Hepatocyte (in vitro differentiated cells): ENCODE measurements at places on chromosomes 11 and 22. TPM values are rescaled to one million over a fixed set of nuclear protein-coding genes. Genes with fewer than 3 reads are reported as not detected.

C11orf16 gene
- 0.08 TPM in 1 of 2 replicates, not detected in the other for total RNA-seq

CBLIF gene
- 60.8 and 83.0 TPM in 2 replicates for total RNA-seq

OR51E2 gene
- total RNA-seq, result 0.28 and 0.30 TPM in 2 replicates

PHOX2A gene
- 0.48 TPM in 1 of 2 replicates, not detected in the other for total RNA-seq

KRTAP5-2 gene
- not detected in 2 replicates for total RNA-seq

TSPAN18 gene
- total RNA-seq, result 9.5 and 12.8 TPM in 2 replicates

THRSP gene
- 0.17 TPM in 1 of 2 replicates, not detected in the other for total RNA-seq

C11orf91 gene
- total RNA-seq, result not detected in 2 replicates

CYTH4 gene
- 0.57 and 0.96 TPM in 2 replicates for total RNA-seq

MIOX gene
- not detected in 2 replicates for total RNA-seq

ANKK1 gene
- 0.43 TPM in 1 of 2 replicates, not detected in the other for total RNA-seq

HMOX1 gene
- 34.8 and 43.8 TPM in 2 replicates for total RNA-seq

OR51I1 gene
- total RNA-seq, result not detected in 2 replicates

OR6T1 gene
- not detected in 2 replicates for total RNA-seq

PRR5 gene
- 44.2 and 65.1 TPM in 2 replicates for total RNA-seq

HTR3B gene
- total RNA-seq, result 0.16 and 0.77 TPM in 2 replicates

MRGPRX3 gene
- not detected in 2 replicates for total RNA-seq

PLAAT5 gene
- total RNA-seq, result 0.92 and 1.6 TPM in 2 replicates

GRAP2 gene
- total RNA-seq, result 0.12 TPM in 1 of 2 replicates, not detected in the other

HORMAD2 gene
- not detected in 2 replicates for total RNA-seq

RAB3IL1 gene
- 9.1 and 10.8 TPM in 2 replicates for total RNA-seq

OR51G2 gene
- total RNA-seq, result not detected in 2 replicates

PGR gene
- total RNA-seq, result 0.28 and 0.50 TPM in 2 replicates

DDIAS gene
- total RNA-seq, result 2.6 and 2.7 TPM in 2 replicates

SOX6 gene
- 75.7 and 90.4 TPM in 2 replicates for total RNA-seq

RIMBP3C gene
- 0.30 and 0.32 TPM in 2 replicates for total RNA-seq

GRAMD1B gene
- 18.3 and 20.4 TPM in 2 replicates for total RNA-seq

CHCHD10 gene
- 4.0 and 36.5 TPM in 2 replicates for total RNA-seq

CYP2R1 gene
- 18.1 and 25.6 TPM in 2 replicates for total RNA-seq

IGLL5 gene
- total RNA-seq, result not detected in 2 replicates

PAMR1 gene
- 24.8 and 31.1 TPM in 2 replicates for total RNA-seq

MAJIN gene
- not detected in 2 replicates for total RNA-seq

PKDREJ gene
- 0.16 TPM in 1 of 2 replicates, not detected in the other for total RNA-seq

HBB gene
- total RNA-seq, result not detected in 2 replicates

MN1 gene
- 3.2 and 4.4 TPM in 2 replicates for total RNA-seq

SLC35E4 gene
- total RNA-seq, result 1.4 and 3.1 TPM in 2 replicates

RASGRP2 gene
- 0.24 and 3.2 TPM in 2 replicates for total RNA-seq

P4HA3 gene
- 1.3 and 1.4 TPM in 2 replicates for total RNA-seq
